Ovary (tissue), 10 donors: ENCODE measurements at places on chromosomes 7 and 10.
A peak's percentile ranks its signal among the peaks of the same experiment; 100 is the strongest.

DNA sequence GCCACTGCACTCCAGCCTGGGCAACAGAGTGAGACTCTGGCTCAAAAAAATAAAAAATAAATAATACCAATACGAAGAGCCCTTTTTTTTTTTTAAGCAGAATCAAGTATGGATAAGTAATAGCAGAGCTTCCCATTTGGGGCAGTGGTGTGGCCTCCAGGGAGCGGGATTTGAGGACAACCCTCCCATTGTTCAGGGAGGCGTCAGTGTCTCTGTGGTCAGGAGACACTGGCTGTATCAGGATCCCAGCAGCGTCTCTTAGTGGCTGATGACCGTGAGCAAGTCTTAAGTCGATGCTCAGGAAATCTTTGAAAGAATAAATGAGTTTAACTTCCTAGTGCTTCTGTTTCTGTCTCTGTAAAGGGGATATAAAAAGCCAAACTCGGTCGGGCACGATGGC is 25.2 kb upstream of the SH2B2 start:
- DNase-seq, result no peak
- no peak overlapping the region for H3K27ac ChIP-seq
- H3K36me3 ChIP-seq, result no peaks in the 10 kb centered on the region
- no peaks in the 10 kb centered on the region for H3K27me3 ChIP-seq

- no peak overlapping the region for H3K4me3 ChIP-seq
- no peaks in the 10 kb centered on the region for H3K27me3 ChIP-seq
- no peaks in the 10 kb centered on the region for H3K36me3 ChIP-seq
- DNase-seq, result no peak
- H3K4me1 ChIP-seq, result no peaks in the 10 kb centered on the region
- no peak overlapping the region for H3K27ac ChIP-seq
Observed at GRCh38 chr10:25294032-25294926, 119.5 kb downstream of the GPR158 start.

- H3K27me3 ChIP-seq, result no peaks in the 10 kb centered on the region
- H3K4me1 ChIP-seq, result peaks cover 10% of the 10 kb centered on the region
- no peak overlapping the region for H3K4me3 ChIP-seq
- H3K27ac ChIP-seq, result peak overlapping the region; percentile 23
- H3K36me3 ChIP-seq, result no peaks in the 10 kb centered on the region
Observed at GRCh38 chr10:75143353-75143752, 31.9 kb downstream of the SAMD8 start.

DNA sequence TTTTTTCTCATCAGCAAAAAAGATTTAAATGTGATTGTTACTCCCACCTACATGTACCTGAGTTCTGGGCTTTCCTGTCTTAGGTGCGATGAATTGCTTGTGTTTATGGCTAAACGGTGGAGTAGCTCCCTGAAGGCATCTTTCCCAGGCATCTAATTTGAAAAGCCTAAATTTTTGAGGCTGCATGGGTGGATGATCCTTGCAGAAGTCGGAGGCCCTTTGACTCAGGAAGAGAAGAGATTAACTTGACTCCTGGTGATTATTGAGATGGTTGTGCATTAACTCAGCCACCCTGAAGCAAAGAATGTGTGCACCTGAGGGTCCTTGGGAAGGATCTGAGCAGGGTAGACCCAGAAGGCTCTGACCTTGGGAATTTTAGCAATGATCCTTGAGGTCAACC is 155.6 kb upstream of the SEMA3C start:
- H3K36me3 ChIP-seq, result no peaks in the 10 kb centered on the region
- H3K27me3 ChIP-seq, result no peaks in the 10 kb centered on the region
- no peak overlapping the region for H3K4me3 ChIP-seq
- no peak overlapping the region for H3K27ac ChIP-seq
